IPS-NIHi11 (cell line): ENCODE measurements at places on chromosomes 7 and 10.
A peak's percentile ranks its signal among the peaks of the same experiment; 100 is the strongest.

GRCh38 chr7:35546691-35547429 is 148.1 kb downstream of the HERPUD2 start:
- DNase-seq, result no peak

DNA sequence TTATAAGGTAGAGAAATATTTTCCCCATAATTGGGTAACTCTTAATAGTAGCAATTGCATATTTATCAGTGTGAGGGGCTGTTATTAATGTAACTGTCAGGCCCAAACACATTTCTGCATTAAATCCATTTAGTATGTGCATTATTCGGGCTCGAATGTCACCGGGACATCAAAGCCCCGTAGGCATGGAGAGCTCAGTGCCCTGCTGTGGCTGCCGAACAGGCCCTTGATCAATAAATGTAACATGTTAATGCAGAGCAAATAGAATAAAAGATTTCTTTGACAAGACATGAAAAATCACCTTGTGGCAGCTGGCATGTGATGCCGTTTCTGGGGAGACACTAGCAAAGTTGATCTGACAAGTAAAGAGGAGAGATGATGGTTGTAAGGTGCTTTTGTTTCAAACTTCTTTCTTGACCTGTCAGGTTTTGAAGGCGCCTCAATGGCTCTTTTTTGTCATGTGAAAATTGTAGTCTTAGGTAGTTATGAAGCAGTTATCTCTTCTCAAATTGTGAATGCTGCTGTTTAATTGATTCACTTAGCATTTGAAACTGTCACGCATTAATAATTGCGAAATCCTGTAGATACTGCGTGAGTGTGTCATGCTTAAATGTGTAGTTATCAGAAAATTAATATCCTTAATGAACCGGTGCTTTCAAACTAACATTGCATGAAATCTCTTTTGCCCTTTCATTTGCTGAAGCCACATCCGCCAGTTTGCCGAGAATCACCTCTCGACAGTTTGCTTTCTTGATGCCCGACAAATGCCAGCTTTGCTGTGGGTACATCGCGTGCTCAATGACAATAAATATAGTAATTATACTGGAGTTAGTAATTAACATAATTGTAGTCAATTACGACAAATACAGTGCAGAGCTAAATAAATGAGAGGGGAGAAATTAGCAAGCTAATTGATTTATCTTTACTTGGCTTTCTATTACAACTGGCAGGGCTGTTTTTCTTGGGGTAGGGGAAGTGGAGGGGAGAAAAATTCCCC is 19.5 kb downstream of the LRMDA start:
- no peak for DNase-seq

- DNase-seq, result peak; percentile 88
These were observed at the start of gene PRR15 for GRCh38 chr7:29563590-29564495. PRR15 (plus strand) TSS chr7:29563835; CDS start chr7:29566330, 2,495 bp downstream.

DNA sequence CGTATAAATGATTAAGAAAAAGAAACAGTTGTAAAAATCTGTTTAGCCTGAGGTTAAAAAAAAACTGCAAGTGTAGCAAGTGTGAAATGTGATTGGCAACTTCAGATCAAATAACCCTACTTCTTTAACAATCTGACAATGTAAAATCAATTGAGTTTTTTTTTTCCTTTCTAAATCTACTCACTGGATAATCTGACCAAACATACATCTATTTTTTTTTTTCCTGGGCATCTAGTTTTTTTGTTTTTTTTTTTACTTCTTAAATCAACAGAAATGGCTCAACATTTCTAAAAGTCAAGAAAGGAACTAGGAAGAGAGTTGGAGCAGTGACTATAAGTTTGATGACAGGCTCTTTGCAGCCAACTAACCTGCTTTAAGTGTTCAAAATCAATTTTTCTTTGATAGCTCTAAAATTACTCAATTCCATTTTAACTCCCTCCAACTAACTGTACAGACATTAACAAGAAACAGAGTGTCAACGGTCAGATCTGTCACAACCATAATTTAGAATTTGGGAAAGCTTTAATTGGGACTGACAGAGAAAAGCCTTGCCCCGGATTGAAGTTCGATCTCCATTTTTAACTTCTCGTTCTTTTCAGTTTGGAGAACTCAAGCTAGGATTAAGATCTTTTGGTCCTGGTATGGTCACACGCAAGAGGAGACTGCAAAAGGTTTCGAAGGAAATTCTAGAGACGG is 1.2 kb downstream of the ARL3 start:
- no peak for DNase-seq

GRCh38 chr7:3294432-3295100 is 6.5 kb upstream of the SDK1 start:
- DNase-seq, result peak; percentile 33

DNA sequence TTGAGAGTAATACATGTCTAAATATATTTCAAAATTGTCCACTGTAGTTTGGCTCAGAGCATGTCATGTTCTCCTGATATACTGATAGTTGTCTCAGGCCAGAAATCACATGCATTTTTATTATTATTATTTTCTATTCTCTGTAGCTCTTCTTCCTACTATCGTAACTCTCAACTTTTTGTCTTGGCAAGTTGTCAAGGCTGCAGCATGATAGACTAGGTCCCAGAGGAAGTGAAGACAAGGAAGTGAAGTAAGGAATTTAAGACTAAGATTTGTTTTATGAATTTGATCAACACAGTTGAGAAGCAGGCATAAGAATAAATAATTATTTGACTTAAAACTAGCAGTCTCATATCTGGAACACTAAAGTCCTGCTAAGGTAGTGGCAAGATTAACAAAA is 369.5 kb downstream of the ABCA13 start:
- no peak for DNase-seq

DNA sequence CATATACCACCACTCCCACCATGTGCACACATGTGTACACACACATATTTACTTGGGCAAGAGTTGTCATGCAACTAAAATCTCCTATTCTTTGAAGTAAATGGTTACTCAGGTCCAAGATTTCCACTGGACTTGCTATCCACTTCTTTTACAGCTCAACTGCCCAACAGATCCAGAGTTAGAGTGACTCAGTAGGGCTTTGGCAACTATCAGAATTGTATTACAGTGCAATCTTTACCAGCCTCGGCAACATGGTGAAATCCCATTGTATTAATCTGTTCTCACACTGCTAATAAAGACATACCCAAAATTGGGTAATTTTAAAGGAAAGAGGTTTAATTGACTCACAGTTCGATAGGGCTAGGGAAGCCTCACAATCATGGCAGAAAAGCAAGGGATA is 51.9 kb upstream of the ABLIM1 start:
- DNase-seq, result no peak
